ENCODE measurements at places on chromosomes 6 and 20.

GRCh38 chr6:10081075-10081474 lies 333.8 kb downstream of the TFAP2A start:
- no peak for DNase-seq

DNA sequence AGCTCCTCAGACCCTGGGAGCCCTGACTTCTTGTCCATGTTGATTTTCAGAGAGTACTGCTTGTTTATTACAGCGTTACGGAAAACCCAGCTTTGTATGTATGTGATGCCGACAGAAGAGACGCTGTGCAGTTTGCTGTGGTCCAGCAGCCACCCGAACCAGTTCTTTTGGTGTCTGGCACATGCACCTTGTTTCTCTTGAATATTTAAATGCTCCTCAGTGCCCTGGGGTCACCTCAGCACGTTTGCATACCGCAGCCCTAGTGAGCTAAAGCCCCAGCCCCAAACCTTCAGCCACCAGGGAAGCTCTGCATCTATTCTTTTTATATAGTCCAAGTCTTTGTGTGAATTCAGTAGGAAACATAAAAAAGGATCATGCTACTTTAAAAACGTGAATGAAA lies 39.9 kb downstream of the AFDN start:
- no peak for DNase-seq

GRCh38 chr6:33431880-33432541 lies 12.1 kb downstream of the SYNGAP1 start:
- DNase-seq: no peak

GRCh38 chr6:108187519-108187918 lies 21.7 kb downstream of the NR2E1 start:
- DNase-seq: no peak

DNA sequence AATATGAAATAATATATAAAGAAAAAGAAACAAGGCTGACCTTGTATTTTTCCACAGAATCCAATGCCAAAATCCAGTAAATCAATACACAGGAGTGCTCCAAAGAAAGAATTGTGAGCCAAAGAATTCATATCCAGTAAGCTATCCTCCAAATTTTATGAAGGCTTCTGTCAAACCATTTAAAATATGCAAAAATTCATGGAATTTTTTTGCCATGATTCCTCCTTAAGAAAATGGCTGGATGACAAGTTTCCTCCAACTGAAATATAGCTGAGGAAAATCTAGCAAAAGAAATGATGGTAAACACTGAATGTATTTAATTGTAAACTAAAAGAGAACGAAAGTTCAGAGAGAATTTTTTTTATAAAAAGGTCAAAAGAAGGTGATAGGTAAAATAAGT lies 290.3 kb downstream of the UBE3D start:
- no peak for DNase-seq

DNA sequence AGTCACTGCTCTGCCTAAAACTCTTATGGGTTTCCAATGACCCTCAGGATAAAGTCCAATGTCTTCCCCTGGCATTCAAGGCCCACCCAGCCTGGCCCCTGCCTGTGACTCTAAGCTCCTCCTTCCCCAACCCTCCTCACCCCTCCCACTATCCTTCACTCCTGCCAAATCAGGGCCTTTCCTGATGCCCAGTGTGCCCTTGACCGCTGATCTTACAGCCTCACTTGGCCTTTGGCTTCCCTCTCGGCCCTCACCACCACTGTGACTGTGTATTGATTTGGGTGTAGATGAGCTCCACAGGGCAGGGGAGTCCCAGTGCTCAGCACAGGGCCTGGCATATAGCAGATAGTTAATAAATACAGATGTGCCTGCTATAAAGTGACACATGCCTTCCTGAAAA lies 115.7 kb downstream of the TOX2 start:
- DNase-seq: no peak

DNA sequence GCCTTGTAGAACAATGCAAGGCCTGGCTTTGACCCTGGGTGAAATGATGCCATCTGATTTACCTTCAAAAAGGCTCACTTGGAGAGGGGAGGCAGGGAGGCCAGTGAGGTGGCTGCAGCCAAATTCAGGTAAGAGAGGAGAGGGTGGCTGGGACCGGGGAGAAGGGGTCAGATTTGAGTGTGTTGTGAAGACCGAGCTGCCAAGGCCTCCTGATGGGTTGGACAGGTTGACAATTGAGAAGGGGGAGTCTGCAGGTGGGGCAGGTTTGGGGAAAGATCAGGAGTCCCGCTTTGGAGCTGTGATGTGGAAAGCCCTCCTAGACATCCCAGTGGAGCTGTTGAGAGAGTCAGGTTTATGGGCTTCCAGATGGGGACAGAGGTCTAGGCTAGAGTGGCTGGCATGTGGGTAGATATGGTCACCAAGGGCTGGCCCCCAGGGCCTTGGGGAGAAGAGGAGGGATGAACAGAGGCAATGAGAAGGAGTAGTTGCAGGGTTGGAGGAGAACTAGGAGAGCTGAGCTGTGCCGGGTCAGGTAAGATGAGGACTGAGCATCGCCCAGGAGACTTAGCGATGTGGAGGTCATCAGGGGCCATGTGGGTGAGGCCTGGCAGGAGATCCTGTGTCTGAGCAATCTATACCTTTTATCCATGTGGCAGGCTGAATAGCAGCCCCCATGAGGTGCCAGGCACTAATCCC lies 70.5 kb upstream of the TOX2 start:
- DNase-seq: no peak

DNA sequence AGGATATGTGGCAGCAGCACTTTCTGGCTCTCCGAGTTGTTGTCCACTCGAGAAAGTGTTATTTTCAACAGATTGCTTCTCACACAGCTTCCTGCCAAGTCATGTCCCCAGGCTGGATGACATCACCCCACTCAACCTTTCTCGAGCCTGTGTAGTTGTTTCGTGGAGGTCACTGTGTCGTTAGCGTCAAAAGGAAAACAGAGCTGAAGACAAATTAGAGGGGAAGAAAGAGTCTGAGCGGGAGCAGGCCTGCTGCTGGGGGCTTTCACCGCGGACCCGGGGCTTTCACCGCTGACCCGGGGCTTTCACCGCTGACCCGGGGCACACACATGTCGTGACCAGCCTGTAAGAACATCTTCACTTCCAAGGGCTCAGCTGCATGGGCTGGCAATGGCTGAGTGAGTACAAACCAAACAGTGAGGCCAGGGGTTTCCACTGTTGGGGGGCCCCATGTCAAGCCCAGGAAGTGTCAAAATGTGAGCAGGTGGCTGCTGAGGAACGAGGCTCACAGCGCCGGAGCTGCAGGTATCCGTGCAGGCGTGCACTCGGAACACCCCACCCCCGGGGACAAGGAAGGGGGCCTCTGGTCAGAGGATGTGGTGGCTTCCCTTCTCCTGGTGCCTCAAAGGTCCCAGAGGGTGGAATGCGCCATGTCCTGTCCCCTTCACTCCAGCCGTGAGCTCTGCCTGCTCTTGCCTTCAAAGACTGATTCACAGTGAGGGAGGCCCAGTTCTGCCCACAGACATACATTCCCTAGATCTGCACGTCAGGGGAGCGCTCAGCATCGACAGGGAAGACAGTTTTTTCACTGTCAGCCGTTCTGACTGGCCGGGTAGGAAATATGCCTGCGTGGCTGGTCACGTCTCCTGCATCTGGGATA lies 365.9 kb downstream of the TAF4 start:
- DNase-seq: no peak

DNA sequence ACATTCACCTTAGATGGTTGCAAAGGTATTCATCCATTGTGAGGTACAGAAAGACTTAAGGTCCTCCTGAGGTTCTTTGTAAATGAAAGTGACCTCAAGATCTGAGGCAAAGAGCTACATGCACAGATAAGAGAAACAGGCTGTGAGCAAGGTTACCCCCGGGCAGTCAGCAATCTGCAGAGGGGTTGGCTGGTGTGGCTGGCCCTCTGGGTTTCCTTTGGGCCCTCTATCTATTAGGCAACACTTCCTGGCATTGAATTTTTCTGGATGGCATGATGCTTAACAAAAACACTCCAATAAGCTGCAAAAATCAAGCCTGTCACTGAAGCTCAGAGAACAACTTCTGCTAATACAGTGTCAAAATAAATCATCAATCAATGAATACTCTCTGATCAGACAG lies 48.9 kb upstream of the RALGAPA2 start:
- DNase-seq: no peak

DNA sequence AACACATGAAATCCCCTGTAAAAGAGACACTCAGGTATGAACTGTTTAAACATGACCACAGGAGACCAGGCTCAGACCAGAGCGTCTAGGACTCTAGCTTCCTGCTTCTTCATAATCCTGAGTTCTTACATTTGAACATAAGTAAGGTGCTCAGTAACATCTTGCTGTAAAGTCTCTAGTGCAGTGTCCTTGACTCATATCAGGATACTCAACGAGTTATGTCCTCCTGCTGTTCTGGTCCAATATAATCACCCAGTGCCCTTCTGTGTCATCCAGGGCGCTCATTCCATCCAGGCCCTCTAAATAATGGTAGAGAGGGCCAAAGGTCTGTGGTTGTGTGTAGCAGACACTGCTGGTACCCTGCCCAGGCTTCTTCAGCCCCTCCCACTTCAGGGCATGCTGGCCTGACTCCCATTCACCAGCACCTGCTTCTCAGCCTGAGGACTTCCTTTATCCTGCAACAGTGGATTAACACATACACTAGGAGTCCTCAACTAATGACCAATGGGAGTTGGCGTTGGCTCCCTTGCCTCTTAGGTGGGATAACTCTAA lies 66.8 kb upstream of the MOCS1 start:
- no peak for DNase-seq

- no peak for DNase-seq
Observed at GRCh38 chr6:105078386-105078708, 101.5 kb downstream of the POPDC3 start.

DNA sequence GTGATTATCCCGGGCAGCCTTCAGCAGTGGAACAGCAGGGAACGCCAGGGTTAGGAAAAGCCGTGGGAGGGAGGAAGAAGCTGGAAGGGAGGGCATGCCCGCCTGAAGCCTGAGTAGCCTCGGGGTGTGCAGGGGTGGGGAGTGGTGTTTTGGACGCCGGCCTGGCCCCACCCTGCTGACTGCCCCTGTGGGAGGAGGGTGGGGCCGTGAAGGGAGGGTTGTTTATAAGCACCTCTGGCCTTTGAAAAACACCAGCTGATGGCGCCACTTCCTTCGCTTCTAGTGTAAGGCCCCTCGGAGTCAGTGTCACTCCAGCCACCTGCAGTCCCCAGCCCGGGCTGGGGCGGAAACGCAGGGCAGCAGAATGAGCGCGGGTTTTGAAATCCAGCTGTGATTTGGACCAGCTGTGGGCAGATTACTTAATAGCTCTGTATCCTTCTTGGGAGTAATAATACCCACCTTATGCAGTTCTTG lies 52.8 kb upstream of the BMP6 start:
- peak; percentile 65 for DNase-seq

DNA sequence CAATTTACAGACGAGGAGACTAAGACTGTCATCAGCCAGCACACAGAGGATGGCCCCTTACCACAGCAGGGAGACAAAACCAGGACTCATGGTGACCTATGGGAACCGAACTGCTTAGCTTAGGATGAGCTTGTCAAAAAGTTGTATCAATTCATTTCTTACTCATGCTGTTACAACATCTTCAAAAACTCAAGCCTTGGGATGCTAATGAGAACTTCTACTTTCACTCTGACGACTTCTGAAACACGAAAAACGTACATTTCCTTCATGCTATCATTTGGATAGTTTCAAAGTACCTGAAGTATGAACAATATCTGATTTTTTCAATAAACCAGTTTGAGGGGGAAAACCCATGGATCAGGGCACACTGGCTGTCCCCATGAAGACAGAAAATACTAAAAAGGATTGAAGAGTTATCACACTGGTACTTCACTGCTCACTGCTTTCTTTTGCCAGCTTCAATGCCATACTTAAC lies 31.9 kb downstream of the HIVEP2 start:
- DNase-seq: no peak

DNA sequence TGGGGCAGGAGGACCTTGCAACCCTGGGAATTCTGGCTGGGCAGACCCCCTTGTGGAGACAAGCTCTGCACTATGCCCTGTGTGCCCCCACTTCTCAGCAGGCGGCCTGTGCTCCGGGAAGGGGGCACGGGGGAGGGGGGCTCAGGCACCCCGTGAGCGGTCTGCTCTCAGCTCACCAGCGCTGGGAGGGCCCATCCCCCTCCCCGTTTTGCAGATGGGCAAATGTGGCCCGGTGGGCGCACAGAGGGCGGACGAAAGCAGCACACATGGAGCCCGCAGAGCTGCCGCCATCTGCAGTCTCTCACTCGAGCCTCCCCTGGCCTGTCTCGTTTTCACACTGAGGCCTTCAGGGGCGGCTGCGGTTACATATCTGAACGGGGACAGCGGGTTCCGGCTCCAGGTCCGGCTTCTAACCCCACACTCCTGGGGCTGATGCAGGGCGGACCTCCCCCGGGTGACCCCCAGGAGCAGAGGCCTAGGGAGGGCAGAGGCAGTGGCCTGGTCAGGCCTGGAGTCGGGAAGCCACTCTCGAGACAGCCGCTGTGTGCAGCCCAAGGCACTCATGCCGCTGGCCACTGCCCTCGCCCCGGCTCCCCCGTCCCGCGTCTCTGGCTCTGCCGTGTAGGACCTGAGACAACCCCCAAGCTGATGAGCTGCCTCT lies 13.9 kb downstream of the CHRNA4 start:
- no peak for DNase-seq

- DNase-seq: no peak
Observed at GRCh38 chr20:14127514-14128223, 132.4 kb downstream of the MACROD2 start.
